Stimulated activated memory B cell treated with anti-CD40 and anti-IgM and Interleukin-4, amounts not matched to agents 10 μg/mL and 1 μg/mL and 100 μg/mL, for 72 hours (primary cell): ENCODE measurements at places on chromosomes 7 and 10.

- no peak for ATAC-seq
Measured at GRCh38 chr10:34189830-34190229, 625.3 kb downstream of the PARD3 start.

- no peak for ATAC-seq
Measured at GRCh38 chr10:106043863-106044262, 1120.6 kb downstream of the SORCS1 start.

GRCh38 chr7:32070051-32070405, 179 bp downstream of the PDE1C start:
- no peak for ATAC-seq

GRCh38 chr7:756231-756927, 29.3 kb upstream of the PRKAR1B start:
- no peak for ATAC-seq

DNA sequence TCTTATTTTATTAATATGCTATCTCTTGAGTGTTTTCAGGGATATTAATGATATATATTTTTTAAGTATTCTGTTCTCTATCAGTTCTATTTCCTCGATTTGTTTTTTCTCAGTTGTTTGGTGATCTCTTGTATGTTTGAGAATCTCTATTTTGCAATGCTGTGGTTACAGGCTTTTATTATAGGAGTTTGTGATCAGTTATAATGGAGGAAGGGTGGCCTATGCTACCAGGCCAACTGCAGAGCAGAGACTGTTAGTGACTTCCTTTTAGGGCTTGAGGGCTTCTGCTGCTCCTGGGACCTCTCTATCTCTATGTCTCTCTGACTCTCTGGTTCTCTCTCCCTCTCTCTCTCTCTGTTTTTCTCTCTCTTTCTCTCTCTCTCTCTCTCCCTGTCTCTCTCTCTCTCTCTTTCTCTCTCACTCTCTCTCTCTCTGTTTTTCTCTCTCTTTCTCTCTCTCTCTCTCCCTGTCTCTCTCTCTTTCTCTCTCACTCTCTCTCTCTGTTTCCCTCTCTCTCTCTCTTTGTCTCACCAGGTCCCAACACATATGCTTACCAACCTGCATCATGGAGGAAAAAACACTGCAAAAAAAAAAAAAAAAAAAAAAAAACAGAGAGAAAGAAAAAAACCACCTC, 69.4 kb upstream of the CAV2 start:
- no peak for ATAC-seq

DNA sequence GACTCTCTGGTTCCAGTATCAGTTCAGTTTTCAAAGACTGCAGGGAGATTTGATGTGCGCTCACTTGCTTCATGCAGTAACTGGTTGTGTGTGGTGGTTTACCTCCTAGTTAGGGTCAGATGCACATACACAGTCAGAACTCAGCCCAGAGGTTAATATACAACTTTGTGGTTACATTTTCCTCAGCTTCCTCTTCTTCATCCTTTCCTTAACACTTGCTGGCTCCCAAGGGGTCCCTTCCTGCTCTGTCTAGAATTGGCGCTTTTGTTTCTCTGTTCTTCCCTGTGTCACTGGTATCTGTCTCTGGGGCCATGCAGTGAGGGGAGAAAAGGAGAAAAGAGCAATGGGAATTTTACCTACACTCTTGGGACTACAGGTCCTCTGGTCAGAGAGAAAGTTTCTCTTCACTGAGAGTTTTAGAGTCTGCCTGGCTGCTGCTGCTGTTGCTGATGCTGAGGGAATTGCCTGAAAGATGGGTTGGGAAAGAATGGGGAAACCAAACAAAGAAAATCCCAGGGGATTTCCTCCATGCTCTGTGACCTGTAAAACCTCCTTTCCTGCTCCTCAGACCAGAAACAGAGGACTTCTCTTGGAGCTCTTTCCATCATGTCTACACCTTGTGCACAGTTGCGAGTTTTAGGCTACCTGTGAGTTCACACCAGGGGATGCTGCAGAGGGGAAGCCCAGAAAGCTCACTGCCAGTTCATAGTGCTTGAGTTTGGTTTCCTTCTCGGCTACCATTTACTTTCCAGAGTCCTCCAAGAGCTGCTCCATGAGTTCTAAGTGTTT, 74.6 kb downstream of the WDFY4 start:
- peak; percentile 96 for ATAC-seq

- ATAC-seq = no peak
Measured at GRCh38 chr10:44995914-44996669, 4.6 kb upstream of the ZNF22 start.

- no peak for ATAC-seq
Measured at GRCh38 chr10:101578192-101578591, 9.9 kb downstream of the POLL start.

GRCh38 chr10:99536338-99537085, 3.8 kb downstream of the NKX2-3 start:
- no peak for ATAC-seq

GRCh38 chr10:4511509-4511908, 314.5 kb upstream of the AKR1E2 start:
- no peak for ATAC-seq

GRCh38 chr7:954330-955238, at the start of gene ADAP1:
Gene ADAP1, minus strand, starts transcription at chr7:954680. Its CDS starts 203 bp downstream, at chr7:954477.
- peak; percentile 73 for ATAC-seq

DNA sequence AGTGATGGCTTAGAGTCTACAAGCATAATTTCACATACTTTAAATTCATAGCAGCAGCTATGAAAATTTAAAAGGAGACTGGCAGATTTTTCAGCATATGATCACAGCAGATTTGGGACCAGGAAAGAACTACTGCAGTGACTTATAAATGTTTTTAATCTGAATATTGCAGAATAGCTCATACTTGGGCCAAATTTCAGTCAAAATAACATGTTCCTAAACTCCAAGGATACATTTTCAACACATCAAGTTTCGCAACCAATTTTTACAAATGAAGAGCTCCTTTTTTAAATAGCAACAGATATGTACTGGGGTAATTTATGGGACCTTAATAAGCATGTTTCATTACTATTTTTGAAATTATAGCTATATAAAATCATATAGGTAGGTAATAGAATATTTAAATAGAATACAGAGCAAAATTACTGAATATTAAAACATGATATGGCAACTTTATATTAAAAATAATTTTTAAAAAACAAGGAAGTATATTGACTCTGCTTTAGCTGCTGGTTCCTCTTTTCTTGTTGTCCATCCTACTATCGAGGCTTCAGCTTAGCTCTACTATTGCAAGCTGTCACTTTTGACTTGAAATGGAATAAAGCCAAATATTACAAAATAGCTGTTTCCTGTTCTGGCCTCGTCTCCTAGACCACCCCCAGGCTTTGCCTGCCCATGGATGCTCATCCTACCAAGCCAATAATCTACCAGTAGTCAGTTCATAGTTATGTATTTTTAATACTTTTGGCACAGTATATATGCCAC, 123.1 kb downstream of the NRBF2 start:
- ATAC-seq = peak; percentile 70

GRCh38 chr10:124971276-124971675, 29.4 kb downstream of the ZRANB1 start:
- no peak for ATAC-seq

DNA sequence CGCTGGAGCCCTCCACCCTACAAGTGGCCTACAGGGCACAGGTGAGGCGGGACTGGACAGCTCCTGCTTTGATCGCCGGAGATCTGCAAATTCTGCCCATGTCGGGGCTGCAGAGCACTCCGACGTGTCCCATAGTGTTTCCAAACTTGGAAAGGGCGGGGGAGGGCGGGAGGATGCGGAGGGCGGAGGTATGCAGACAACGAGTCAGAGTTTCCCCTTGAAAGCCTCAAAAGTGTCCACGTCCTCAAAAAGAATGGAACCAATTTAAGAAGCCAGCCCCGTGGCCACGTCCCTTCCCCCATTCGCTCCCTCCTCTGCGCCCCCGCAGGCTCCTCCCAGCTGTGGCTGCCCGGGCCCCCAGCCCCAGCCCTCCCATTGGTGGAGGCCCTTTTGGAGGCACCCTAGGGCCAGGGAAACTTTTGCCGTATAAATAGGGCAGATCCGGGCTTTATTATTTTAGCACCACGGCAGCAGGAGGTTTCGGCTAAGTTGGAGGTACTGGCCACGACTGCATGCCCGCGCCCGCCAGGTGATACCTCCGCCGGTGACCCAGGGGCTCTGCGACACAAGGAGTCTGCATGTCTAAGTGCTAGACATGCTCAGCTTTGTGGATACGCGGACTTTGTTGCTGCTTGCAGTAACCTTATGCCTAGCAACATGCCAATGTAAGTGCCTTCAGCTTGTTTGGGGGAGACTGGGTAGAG, at the start of gene COL1A2:
Gene COL1A2 (plus strand): TSS at position 459 of the 704 bp plus-strand sequence. CDS start 137 bp downstream, at position 596.
- ATAC-seq = peak; percentile 60

- no peak for ATAC-seq
Measured at GRCh38 chr7:32658467-32658869, 163.2 kb downstream of the AVL9 start.

- no peak for ATAC-seq
Measured at GRCh38 chr7:40436710-40437109, 301.9 kb downstream of the SUGCT start.

- ATAC-seq = no peak
Measured at GRCh38 chr10:72552857-72553256, 73.0 kb downstream of the MICU1 start.

DNA sequence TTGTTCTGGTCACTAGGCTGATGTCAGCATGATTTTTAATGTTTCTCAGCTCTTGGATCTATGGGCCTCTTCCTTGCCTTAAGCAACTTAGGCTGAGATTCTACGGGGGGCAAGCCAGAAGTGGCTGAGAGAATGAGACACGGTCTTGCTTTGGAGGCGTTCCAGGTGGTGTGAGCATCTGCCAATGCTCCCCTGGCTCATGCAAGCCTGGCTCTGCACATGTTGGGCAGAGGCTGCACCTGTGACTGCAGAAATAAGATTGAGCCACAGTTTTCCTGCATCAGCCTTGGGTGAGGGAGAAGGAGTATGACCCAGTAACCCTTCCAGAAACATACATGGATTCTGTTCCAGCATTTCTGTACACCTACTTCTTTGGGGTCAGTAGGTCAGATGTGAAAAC, 41.9 kb downstream of the C10orf120 start:
- ATAC-seq = no peak

- ATAC-seq = peak; percentile 48
Measured at GRCh38 chr7:27254625-27255024, 12.0 kb downstream of the EVX1 start.

GRCh38 chr7:158241919-158242318, 345.7 kb downstream of the PTPRN2 start:
- no peak for ATAC-seq

DNA sequence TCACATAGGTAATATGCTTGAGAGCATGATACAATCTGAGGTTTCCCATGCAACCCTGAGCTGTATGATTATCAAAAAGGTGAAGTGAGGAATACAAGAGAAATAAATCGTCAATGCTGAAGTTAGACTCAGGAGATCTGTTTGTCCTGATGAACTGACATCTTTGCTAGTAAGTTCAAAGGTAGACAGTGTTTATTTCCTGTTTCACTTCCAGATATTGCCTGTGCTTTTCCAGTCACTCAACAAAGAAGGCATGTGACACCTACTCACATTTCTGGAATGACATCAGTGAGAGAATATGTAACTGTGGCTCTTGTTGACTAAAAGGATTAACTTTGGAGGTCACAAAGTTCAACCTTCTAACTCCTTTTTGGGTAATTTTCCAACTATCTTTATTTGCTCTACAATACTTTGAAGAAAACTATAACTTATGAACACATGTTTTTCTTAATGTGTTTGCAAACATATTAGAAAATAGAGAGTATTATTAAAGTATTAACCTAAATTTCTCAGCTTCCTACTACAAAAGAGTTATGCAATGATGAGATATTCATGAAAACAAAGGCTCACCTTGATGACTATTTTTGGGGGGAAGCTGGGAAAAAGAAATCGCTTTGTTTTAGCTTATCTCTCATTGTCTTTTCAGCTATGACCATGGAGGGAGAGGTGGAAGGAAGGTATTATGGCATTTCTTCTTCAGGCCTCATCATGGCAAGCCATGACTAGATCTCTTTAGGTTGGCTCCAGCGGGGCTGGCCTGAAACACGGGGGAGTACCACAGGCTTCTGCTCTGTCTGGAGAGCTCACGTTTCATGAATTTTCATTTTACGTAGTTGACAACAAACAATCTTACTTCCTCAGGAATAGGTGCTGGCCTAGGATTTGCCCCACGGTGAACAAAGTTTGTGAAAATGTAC, 214.7 kb upstream of the SLC26A5 start:
- ATAC-seq = no peak

GRCh38 chr10:2262878-2263277, 525.6 kb upstream of the ADARB2 start:
- ATAC-seq = no peak

DNA sequence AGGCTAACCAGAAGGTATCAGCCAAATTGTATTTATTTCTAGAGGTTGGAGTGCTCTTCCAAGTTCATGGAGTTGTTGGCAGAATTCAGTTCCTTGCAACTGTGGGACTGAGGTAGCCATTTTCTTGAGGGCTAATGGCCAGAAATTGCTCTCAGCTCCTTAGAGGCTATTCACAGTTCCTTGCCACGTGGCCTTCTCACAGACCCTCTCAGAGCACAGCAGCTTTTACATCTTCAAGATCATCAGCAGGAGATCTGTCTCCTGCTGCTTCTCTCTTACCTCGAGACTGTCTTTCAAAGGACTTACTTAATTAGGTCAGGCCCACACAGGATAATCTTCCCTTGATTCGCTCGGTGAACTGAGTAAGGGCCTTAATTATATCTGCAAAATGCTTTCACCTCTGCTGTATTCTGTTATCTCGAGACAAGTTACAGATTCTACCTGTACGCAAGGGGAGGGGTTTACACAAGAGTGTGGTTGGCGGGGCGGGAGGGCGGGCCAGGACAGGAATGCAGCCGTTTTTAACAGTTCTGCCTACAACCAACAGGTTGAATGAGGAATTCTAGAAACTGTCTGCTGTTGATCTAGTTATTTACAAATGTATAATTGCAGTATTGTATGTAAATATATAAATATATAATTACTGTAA, 15.0 kb downstream of the MIOS start:
- ATAC-seq = no peak

DNA sequence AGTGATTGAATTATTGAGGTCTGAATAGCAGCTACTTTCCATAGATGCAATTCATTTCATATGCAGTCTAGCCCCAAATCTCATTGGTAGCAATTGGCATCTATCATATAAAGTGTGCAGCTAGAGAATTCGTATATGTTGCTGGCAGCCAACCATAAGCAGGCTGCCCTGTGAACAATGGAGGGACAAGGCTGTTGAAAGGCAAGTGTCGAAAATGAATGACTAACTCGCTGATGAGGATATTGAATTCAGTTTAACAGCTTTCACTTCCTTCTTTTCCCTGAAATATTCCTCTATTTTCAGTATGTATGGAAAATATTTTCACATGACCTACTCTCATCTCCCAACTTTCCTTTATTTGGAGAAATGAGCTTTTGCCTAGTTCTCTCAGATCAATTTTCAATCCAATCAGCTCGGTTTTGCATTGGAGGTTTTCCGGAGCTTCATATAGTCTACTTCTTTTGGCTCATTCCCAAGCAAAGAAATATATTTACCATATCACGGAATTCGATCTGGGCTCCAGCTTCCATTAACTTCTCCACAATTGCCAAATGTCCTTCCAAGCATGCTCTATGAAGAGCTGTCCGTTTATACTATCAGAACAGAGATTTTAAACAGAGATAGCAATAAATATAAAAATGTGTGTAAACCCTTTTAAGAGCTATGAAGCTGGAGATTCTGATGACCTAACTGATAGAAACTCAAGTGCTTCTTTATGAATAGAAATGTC, 3.5 kb downstream of the ANKRD1 start:
- no peak for ATAC-seq
